Stimulated activated CD8-positive, alpha-beta memory T cell treated with anti-CD3 and anti-CD28 coated beads, Interleukin-2, amount 100 ng/mL, for 1 hour (primary cell): ENCODE measurements at places on chromosomes 5 and 9.

DNA sequence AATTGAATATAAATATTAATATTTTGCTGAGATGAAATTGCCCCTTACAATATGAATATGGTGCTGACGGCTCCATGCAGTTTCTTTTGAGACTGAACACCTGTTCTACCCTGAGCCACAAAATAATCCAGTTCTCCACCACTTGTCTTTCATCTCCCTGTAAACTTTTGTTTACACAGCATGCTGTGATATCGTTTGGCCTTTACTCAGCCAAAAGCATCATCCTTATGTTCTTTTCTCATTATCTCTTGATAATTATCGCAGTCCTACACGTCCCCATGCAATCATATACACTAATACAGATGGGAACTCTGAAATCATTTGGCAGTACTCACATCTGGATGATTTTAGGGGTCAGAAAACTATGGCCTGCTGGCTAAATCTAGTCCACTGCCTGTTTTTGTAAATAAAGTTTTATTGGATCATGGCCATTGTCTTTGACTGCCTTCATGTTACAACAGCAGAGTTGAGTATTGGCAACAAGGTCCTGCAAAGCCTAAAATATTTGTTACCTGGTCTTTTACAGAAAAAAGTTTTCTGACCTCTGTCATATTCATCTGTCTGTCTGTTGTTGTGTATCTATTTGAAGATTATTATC is 53.3 kb downstream of the AOPEP start:
- no peak for DNase-seq

GRCh38 chr5:10493884-10494283 is 52.2 kb downstream of the ROPN1L start:
- DNase-seq: no peak

- no peak for DNase-seq
Observed at GRCh38 chr5:179819296-179820126, 1.2 kb upstream of the SQSTM1 start.

- DNase-seq: no peak
Observed at GRCh38 chr9:123495731-123496130, 139.7 kb downstream of the CRB2 start.

DNA sequence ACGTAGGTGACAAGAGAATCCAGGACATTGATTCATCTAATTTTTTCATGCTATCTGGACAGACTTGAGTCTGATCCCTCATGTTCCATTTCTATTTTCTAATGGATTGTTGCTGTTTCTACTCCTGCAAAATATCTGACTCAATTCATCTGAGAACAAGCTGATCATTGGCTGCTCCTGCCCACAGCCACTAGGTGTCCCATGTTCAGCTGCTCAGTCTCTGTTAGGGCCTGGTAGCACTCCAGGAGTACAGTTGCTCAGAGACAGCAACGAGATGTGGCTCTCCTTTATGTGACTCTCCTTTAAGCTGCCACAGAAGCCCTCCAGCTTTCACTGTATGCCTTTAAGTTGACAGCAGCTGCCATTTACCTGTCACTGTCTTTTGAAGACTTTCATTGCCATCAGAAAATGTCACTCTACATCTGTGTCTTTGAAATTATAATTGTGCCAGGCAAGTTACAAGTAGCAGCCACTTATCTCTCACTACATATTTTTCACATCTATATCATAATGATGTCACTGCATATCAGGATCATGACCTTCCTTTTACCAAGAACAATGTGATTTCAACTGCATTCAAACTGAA is 1944.2 kb upstream of the NUDT12 start:
- DNase-seq: no peak

DNA sequence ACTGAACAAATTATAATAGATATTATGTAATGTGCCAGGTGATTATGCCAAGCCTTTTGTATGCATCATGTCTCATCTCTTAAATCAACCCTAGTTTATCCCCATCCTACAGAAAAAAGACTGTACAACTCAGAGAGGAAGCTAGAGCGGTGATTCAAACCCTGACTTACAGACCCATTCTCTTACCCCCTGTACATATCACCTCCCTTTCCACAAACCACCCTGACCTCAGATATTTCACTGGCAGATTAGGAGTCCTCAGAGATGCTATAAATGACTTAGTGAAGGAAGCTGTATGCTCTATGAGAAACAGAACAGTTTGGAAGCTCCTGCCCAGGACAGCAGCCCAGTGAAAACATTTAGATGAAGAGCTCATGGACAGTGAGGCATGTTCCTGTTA is 79.1 kb upstream of the RARS1 start:
- no peak for DNase-seq
